ENCODE measurements at places on chromosomes 12 and 14. TPM values are rescaled to one million over a fixed set of nuclear protein-coding genes. Genes with fewer than 3 reads are reported as not detected.

Gene TAPBPL
- 10.3 TPM for total RNA-seq

- no peak for DNase-seq
These were observed 51.0 kb upstream of the SOCS2 start for GRCh38 chr12:93521225-93522080.

Gene MSRB3
- total RNA-seq: 44.6 TPM

DNA sequence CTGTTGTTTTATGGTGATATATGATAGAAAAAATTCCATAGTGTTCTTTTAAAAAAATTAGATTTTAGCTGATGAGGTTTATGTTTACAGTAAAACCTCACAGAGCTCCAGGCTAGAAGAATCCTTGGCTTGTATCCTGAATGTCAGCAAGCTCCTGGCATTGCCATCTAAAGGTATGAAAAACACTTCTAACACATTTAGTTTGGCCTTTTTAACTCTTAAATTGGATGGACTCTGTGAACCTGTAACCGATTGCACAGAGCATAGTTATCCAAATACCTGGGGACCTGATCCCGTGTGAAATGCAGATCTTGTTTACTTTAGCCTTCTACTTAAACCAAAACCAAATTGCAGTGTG is 241.1 kb upstream of the DCN start:
- no peak for DNase-seq

DNA sequence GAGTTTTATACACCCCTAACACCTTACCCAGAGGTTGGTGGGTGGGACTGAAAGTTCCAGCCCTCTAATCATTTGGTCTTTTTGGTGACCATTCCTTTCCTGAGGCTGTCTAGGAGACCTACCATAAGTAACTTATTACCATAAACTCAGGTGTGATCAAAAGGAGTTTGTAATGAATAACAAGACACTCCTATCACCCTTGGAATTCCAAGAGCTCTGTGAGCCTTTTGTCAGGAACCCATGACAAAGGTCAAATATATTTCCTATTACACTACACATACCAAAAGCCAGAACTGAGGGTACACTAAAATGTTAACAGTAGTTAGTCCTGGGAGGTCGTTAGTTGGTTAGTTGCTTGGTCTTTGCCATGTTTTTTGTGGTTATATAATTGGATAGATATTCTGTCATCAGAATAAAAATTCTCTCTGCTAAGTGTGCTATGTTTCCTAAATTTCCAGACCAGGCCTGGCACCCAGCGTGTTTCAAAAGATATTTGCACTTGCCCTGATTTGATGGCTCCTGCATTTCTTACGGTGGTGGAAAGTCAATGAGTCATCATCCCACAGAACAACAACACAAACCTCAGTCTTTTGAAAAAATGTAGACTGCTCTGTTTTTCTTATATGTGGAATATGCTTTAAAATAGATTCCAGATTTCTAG is 27.0 kb upstream of the AKAP5 start:
- DNase-seq: no peak

GRCh38 chr12:122063694-122064024 is 14.9 kb upstream of the MLXIP start:
- peak; percentile 63 for DNase-seq

Gene PLCZ1
- total RNA-seq: not detected

Gene TMEM260
- 21.2 TPM for total RNA-seq

Gene C12orf60
- 0.82 TPM for total RNA-seq

DNA sequence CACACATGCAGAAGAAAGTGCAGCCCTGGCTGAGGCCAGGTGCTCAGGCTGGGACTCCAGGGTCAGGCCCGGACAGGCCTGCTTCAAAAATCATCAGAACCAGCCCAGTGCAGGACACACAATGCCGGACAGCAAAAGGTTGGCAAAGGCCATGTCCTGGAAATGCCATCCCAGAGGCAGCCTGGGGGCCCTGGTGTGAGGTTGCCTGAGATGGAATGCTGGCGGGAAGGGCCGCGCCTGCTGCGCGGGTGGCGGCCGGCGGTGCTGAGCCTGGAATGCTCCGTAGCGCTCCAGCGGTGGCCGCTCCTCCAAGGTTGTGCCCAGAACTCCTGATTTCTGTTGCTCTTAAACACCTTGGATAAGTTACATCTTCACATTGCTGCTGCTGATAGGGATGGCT is 21.7 kb upstream of the CRIP2 start:
- no peak for DNase-seq

Gene OTX2
- total RNA-seq: not detected

Gene DPPA3
- total RNA-seq: not detected

GRCh38 chr14:23284654-23285529 is 1.0 kb downstream of the HOMEZ start:
- DNase-seq: no peak

DNA sequence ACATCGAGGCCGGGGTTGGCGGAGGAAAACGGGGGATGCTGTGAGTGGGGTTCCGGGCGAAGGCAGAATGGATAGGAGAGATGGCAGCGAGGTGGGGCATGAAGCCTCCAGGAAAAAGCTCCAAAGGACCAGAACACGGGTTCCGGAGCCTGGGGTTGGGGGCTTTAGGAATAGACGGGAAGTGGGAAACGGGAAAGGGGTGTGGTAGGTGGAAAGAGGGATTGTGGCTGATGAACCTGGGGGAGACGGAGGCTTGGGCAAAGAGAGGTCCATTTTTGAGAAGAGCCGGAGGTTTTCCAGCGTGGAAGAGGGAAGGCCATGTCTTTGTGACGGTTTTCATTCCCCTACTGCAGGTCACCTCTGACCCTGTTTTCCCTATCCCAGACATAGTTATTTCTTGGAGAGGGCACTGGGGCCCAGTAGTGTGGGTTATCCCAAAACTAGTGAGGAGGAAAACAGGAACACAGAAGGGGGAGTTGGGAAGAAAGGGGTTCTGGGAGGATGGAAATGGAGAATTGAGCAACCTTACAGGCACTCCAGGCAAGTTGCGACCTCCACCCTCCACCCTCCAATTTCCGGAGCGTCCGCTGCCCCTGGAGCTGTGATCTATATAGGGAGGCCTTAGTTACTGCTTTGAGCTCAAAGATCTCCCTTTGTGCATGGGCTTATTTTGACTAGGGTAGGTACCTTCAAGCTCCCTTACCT is 1.1 kb downstream of the ATN1 start:
- DNase-seq: no peak

DNA sequence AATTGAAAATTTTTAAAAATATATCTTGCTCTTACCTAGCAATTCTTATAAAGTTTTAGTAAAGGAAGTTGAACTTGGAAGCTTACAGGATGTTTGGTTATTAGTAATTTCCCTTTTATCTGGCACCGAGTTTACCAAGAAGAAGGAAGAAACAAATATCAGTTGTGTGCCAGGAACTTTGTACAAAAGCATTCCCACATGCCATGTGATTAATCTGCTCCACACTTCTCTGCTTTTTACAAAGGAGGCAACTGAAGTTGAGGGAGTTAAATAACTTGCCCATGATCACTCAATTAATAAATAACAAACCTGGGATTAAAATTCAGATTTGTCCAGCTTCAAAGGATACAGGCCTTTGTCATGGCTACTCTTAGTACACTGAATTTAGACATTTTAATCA is 122.5 kb upstream of the BCAT1 start:
- DNase-seq: no peak

Gene PSMA3
- 119 TPM for total RNA-seq

GRCh38 chr12:94435511-94435927 is 24.1 kb downstream of the CEP83 start:
- no peak for DNase-seq

Gene CELA1
- total RNA-seq: not detected

Gene FOXN4
- total RNA-seq: not detected

DNA sequence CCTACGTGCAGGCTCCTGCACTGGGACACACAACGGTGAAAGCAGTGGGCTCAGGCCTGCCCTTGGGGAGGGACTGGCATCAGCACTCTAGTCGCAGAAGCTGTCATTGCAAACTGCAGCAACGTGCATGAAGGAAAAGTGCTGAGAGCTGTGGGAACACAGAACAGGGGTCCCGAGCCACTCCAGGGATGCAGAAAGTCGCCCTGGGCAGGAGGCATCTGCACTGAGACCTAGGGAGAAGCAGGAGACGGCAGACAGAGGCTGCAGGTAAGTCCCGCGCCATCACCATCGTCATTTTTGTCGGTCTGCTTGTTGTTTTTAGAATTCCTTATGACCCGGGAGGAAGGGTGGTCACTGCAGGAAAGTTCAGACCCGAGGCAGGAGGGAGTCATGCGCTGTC is 21.6 kb upstream of the RIMBP2 start:
- no peak for DNase-seq

DNA sequence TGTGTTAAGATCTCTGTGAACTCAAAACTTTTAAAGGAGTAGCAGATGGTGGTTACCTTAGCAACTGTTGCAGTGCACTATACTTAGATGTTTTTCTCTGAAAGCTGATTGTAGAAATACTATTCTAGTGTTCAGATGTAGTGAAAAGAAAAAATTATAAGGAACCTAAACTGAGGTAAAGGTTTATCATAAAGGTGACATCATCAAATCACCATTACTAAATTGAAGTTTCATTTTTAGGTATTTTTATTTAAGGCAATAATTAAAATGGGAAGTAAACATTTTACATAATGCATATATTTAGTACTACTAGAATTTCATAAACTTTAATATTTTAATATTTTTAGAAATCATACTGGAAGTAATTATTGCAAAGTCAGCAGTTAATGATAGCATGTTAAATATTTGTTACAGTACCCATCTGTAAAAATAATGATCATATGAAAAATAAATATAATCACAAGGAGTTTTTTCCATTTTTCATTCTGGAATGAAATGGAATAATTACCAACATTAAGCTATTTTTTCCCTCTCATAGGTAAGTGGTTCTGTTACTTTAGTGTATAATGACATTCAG is 141.1 kb upstream of the NAV3 start:
- DNase-seq: no peak
